ENCODE measurements at places on chromosomes 4 and X.

- DNase-seq, result no peak
Observed at GRCh38 chr4:186366326-186366725, 100.3 kb downstream of the F11 start.

- no peak for DNase-seq
Observed at GRCh38 chr4:160826339-160826679, 1337.5 kb downstream of the FSTL5 start.

- DNase-seq, result no peak
Observed at GRCh38 chr4:20839957-20840356, 139.7 kb downstream of the PACRGL start.

GRCh38 chr4:97589481-97590196 lies 553.6 kb downstream of the STPG2 start:
- DNase-seq, result no peak

DNA sequence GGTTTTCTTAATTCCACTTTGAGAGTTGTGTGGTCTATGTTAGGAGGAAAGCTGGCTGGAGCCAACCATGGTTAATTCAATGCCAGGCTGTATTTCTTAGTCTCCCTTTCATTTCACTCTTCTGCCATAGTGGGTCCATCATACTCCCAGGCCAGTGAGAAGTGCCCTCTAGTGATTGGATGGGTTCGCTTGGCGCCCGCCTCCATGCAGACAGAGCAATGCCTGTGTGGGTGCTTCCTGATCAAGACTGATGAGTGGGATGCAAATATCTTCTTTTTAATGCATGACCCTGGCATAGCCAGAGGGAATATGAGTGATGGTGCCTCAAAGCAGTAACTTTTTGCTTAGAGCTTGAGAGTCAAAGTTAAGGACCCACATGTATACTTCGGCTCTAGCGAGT lies 6.4 kb downstream of the BMX start:
- no peak for DNase-seq

DNA sequence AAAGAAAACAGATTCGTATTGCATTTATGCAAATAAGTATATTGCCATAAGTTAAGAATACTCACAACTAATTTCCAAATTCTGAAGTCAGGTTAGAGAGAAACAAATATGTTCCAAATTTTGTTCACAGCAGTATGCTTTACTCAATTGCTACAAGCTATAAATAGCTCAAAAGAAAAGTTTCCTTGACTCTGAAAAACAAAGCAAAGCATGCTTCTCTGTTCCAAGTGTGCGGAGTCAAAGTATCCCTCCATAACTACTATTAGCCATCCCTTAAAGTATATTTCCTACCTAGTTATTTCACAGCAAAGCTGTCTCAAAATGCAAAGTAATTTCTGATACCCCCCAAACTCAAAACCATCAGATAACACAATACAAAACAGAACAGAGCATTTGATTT lies 47.3 kb downstream of the MGST2 start:
- DNase-seq, result no peak

- DNase-seq, result peak; percentile 6
Observed at GRCh38 chr4:40462326-40462725, 127.2 kb downstream of the CHRNA9 start.

DNA sequence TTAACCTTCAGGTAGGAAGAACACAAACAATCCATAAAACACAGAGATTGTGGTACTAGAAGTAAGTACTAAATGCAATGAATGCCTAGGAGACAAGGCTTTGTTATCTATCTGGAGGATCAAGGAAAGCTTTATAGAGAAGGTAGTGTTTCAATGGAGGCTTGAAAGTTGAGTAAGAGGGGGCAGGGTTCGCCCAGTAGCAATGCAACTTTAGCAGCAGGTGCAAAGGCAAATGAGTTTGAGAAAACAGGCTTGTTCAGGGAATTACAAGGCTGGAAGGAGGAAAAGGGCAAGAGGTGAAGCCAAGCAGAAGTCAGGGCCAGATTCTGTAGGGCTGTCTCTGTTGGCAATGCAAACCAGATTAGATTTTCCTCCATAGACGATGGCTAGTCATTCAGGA lies 35.5 kb upstream of the AMELX start:
- DNase-seq, result no peak

- no peak for DNase-seq
Observed at GRCh38 chr4:151679231-151679630, 81.6 kb downstream of the GATB start.

- DNase-seq, result no peak
Observed at GRCh38 chr4:6011271-6011671, 7.0 kb downstream of the C4orf50 start.

GRCh38 chr4:109723110-109723509 lies 6.8 kb downstream of the PLA2G12A start:
- no peak for DNase-seq

DNA sequence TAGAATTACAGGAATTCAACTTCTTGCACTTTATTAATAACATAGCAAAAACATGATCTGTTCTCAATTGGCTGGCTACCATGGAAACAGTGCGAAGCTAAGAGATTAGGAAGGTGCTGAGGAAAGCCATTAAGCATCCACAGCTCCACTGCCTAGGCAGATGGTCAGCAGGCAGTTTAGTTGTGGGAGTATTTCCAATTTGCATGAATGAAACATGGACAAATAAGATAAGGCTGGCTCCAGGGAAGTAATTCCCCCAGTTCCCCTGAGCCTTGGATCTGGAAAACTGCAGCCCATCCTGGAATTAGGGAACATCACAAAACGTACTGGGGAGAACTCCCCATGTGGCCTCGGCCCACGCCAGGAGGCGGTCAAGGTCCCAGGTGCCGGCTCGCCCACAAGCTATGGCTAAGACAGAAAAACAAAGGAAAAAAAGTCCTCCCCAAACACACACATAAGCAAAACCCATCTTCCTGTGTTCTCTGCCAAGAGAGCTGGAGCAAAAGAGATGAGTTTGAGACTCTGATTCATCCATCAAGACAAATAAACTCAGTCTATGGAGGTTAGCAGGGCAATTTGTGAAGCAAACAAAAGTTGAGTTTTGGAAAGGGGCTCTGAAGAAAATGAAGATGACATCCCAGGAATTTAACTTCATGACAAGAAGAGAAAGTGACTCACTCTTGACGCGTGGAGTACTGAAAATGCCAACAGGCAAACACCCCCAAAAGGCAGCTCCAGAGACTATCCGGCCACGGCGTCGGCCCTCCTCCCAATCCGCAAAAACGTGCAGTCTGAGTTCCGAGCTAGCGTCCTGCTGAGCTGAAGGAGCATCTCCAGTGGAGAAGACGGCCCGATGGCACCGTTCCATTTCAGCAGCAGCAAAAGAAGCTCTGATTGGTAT lies 45.1 kb downstream of the IGFBP7 start:
- DNase-seq, result no peak

GRCh38 chr4:134078230-134078914 lies 123.2 kb downstream of the PABPC4L start:
- DNase-seq, result no peak

DNA sequence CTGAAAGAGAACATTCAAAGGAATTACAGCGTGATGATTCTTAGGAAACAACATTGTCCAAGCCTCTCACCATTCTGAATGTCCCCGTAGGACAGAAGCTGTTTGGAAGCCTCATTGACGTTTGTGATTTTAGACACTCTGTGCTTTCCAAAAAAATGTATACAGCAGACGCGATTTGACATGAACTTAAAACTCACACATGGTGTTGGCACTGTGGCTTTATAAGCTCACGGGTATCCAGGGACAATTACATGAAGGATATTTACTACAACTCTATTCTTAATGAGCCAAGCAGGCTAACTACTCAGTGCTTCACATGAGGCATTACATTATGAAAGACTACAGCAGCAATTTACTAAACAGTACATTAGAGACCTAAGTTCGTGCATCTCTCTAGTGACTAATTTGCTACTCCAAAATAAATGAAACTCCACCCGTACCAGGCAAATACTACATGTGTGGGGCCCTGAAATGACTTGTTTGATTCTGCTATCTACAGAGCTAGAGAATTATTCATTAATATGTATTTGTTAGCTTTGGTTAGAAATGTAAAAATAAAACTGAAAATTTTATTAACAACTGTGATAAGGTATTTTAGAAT lies 620.7 kb downstream of the SPRY1 start:
- DNase-seq, result no peak

GRCh38 chr4:1789552-1789951 lies 3.5 kb upstream of the FGFR3 start:
- DNase-seq, result no peak

DNA sequence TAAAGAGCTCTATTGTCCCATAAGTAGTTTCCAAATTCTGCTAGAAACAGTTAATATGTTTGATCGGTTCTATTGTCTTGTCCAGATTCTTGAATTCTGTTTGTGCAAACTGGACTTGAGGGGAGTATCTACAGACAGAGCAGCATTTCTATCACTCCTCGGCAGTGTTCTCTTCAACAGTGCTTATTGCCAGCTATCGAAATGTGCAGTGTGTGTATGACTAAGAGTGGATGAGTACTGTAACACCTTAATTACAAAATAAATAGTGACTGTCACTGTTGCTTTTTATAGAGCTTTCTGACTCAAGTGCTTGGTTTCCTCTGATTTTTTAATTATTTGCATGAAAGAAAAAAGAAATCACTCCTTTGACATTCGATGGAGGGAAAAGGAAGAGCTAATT lies 274.6 kb downstream of the RPA4 start:
- DNase-seq, result no peak

DNA sequence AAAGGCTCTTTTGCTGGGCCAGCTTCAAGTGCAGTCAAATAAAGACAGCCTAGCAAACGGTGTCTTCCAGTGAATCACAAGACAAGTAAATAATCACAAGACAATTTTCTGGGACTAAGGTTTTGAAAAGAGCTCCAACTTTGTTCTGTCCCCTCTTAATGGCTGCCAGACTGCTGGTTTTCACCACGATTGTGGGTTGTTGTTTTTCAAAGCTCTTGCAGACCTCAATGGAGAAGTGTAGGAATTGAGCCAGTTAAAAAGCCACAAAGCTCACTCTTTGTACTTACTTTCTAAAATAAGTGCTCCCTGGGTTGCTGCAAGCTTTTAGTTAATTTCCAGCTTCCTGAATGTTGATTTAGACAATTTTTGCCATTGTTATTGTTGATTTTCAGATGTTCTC lies 405.8 kb upstream of the HTR2C start:
- DNase-seq, result no peak

DNA sequence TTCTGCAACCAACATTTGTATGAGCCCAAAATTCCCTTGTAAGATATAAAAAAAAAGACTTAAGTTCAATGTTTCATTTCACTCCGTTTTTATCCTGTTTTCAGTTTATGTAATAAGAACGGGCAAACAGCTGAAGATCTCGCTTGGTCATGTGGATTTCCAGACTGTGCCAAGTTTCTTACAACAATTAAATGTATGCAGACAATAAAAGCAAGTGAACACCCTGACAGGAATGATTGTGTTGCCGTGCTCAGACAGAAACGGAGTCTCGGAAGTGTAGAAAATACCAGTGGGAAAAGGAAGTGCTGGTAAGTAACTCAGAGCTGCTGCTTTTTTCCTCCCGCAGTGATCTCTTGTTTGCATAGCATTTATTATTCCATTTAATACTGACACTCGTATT lies 2.8 kb downstream of the ANKRD37 start:
- no peak for DNase-seq

DNA sequence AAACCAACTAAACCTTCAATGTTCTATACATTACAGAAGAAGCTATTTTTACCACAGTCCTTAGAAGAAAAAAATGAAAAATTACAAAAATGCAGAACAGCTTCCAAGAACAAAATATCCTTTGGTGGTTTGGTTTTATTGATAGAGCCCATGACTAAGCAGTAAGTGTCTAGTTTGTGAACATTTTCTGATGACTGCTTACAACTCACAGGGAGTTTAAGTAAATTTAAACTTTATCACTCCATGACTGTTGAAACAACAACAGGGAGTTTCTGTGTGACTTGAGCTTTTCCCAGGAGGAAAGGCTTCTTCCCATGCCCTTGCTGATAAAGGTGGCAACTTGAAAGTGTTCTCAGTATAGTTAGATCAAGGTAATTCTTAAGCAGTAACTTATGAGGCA lies 2.9 kb downstream of the PF4 start:
- no peak for DNase-seq

DNA sequence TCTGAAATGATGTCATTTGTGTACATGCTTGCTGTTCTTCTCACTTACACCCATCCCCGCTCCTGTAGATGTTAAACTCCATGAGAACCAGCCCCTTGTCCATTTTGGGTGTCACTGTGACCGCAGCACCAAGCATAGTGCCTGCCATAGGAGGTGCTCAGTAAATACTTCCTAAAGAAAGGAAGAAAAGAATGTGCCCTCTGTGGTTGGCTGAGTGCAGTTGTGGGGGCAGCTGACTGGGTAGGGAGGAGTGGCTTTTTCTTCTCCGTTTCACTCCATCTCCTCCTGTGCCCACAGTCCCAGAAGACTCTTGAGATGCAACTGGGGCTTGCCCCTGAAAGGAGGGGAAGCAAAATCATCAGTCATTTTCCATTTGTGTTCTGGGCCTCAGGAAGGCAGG lies 25.5 kb downstream of the PHEX start:
- DNase-seq, result peak; percentile 12

DNA sequence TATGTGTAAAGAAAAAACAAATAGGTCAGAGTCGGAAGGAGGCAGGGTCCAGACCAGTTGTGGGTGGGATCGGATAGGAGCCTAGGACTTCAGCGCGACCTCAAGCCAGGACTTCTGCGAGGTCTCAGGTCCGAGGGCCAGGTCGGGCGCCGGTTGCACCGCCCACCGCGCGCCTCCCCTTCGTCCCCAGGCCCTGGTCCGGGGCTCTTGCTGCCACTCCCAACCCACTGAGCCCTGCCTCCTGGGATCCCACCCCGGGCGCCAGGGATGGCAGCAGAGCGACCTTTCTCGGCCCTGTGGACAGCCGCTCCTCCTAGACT lies 12.3 kb downstream of the PITX2 start:
- no peak for DNase-seq

DNA sequence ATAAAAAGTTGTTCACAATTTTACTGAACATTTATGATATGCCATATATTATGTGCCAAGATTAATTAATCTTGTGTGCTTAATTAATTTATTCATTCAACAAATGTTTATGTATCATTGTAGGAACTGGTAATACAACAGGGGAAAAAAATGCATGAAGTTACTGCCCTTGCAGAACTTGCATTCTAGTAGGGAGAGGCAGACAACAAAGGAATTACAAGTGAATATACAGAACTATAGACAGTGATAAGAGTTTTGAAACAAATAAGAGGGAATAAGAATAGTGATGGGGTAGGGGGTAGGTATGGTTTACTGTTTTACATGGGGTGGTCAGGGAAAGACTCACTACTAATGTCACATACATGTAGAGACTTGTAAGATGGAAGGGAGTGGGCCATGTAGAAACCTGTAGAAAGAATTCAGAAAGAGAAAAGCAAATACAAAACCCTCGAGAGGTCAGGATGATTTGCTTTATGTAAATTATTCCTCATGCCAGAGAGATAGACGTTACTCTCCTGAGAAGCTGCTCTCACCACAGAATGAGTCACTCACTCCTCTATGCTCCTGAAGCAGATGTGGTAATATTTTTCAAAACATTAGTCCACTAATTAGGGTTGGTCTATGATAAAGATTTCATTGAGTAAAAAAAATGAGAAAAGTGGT lies 855.0 kb upstream of the GRID2 start:
- DNase-seq, result no peak

GRCh38 chrX:32116047-32116446 lies 1044.2 kb upstream of the FTHL17 start:
- no peak for DNase-seq
